ENCODE measurements at places on chromosomes 4 and X.

DNA sequence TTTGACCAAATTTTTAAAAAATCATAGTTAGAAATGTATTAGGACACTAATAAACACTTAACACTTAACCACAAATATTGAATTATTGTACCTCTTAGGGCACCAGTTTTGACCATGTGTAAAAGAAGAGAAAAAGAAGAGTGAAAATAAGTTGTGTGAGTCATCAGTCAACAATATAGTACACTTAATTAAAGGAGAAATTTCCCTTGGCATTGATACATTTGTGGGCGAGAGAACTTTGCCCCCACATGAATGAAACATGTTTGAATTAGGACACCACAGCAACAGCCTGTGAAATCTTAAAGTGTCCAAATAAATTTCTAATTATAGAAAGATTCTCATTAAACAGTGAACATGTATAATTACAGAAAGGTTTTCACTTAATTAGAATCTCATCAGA, 1292.8 kb upstream of the TENM3 start:
- no peak for DNase-seq

GRCh38 chr4:183337833-183338232, 15.6 kb upstream of the CLDN24 start:
- DNase-seq, result no peak

DNA sequence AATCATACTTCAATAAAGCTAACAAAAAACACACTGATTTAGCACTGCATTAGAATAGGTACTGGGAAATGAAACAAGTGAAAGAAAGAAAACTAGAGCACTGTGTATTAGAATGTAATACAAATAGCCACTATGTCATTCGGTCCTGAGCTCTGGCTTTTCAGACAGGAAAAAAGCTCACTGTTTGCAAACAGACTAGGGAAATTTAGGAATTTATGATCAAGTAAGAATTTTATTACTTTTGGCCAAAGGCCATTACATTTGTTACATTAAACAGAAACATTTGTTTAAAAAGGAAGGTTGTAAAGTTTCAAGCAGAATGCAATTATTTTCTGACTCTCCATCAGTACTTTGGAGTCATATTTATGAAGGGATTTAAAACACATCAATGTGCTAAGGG, 68.7 kb downstream of the KLHL8 start:
- DNase-seq, result peak; percentile 25

DNA sequence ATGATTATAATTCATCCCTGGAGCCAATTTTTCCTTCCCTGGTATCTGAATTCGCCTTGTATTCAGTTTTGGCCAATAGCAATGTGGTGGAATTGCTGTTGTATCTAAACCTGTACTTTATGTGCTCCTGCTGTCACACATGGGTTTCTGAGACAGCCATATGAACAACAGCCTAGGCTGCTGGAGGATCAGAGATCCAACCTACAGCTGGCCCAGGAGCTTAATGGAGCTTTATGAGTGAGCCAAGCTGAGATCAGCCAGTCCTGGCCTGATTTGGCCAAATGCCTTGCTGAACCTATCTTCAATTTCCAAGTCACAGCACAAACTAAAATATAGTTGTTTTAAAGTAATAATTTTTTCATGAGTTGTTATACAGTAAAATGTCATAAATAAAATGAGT, 1071.5 kb downstream of the PCDH7 start:
- no peak for DNase-seq

DNA sequence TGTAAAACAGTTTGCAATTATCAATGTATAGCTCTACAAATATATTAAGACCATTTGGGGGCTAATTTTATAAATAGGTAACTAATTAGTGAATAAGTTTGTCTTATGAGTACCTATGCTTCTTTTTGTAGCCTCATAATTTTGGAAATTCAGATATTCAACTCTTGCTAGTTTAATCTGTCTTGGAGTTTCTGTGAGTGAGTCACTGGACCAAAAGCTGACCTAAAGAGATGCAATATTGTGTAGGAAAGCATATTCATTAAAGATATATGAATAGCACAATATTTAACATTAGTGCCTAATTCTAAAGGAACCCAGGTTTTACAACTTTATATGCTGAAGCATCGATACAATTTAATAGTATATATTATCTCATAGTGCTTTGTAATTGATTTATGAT, 161.3 kb upstream of the PCDH18 start:
- DNase-seq, result no peak

- DNase-seq, result no peak
Measured at GRCh38 chrX:24055043-24055356, 244 bp downstream of the EIF2S3 start.

DNA sequence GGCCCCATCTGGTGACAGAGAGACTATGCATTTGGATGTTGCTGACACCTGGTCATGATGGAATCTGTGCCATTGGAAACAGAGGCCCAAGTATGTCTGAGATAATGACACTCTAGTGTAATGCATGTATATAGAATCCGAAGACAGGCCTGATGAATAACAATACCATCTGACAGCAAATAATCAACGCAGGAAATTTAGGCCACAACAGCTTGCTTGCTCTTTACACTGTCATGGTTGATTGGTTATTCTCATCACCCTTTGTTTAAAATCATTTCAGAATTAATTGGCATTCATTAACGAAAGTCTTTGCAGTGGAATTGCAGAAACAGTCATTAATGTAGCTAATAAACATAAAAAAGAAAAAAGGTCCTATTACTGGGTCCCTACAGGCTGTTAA, 194.8 kb downstream of the AFF2 start:
- no peak for DNase-seq

- DNase-seq, result no peak
Measured at GRCh38 chr4:118400356-118400755, 47.6 kb upstream of the PRSS12 start.

GRCh38 chr4:8506373-8507195, 66.0 kb downstream of the TRMT44 start:
- DNase-seq, result no peak

DNA sequence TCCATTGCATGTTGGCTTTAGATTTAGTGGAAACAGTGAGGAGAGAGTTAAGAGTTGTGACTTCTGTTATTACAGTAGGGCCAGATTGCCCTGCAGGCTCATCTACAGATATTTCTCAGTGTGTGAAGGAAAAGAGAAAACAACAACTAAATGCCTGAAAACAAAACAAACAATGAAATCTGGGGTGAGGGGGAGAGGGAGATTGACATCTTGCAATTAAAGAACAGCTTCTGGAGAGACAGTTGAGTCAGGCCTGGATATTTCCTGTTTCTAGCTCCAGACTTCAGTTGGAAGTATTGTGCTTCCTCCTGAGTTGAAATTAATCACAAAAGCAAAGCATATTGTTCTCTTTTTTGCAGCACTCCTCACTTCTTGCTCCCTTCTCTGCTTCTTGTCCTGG, 108.3 kb upstream of the SCML1 start:
- no peak for DNase-seq

DNA sequence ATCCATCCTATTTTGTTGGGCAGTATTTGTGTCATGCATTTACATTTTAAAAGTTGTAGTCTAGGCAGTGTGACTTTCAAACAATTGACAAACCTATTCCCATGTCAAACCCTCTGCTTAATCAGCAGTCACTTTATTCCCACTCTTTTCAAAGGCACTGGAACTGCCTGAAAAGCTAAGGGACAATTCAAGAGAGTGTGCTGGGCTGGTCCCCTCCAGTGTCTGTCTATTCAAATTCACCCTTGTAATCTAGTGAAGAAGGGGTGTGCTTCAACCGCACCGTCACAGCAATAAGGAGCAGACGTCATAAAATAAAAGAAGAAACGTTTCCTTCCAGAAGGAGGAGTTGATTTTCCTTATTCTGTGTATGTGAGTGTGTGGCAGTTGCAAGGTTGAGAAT, 197.0 kb upstream of the MAD2L1 start:
- no peak for DNase-seq

GRCh38 chr4:127188847-127189246, 443.9 kb upstream of the INTU start:
- no peak for DNase-seq

DNA sequence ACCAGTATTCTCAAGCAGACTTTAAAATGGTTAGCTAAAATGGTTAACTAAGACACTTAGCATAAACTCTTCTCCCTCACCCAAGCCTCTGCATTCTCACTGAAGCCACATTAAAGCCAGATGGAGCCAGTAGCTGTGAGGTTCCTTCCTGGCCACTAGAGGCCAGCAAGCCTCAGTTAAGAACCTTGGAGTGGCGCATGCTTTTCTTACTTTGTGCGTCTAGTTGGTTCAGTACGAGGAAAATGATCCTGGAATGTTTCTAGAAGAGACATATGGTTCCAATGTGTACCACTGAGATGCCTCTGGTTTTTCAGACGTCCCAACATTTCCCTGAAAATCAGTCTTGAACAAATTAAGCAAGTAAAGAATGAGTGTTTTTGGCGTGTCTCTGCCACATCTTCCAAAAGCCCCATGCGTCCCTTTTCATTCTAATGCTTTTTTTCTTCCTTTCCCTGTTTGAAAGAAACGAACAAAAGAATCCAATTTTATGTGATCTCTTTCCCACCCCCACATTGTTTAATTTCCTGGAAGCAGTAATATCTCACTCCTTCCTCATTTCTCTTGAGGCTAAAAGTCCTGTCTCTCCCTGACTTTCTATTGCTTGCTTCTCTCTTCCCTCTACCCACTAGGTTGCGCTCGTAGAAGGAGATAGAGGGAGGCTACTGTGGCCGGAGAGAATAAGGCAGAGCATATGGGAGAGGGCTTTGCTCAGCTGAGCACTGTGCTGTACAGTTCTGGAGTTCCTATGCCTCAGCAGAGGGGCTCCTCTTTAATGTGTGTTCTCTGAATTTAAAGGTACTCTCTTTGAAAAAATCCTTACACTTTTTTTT, 82.9 kb upstream of the TAB3 start:
- peak; percentile 37 for DNase-seq

DNA sequence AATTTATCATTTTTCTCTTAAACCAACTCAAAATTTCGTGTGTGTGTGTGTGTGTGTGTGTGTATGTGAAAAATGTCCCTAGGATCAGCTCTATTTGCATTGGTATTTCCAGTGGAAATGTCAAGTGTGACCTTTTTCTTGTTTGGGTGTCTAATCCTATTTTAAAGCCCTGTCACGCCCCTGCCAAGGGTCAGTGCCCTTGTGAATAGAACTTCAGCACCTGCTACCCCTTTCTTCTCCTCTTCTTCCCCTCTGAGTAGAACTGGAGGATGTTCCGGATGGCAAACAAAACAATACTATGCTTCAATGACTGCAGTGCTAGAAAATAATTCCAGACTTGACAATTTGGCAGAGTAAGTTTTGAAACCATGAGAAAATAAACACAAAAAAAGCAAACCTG, 67.3 kb downstream of the SPRY1 start:
- no peak for DNase-seq

DNA sequence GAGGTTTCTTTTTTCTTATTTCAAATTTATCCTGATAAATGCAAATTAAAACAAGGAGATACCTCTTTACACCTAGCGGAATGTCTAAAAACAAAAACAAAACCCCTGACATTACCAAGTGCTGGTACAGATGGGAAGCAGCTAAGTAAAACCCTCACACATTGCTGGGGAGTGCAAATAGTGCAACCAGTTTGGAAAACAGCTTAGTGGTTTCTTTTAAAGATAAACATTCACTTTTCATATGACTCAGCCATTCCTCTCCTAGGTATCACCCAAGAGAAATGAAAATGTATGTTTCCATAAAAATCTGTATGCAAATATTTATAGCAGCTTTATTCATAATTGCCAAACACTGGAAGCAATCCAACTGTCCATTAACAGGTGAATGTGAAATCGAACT, 84.1 kb upstream of the HELT start:
- DNase-seq, result no peak

GRCh38 chrX:68724531-68725020, 77.1 kb downstream of the STARD8 start:
- no peak for DNase-seq

DNA sequence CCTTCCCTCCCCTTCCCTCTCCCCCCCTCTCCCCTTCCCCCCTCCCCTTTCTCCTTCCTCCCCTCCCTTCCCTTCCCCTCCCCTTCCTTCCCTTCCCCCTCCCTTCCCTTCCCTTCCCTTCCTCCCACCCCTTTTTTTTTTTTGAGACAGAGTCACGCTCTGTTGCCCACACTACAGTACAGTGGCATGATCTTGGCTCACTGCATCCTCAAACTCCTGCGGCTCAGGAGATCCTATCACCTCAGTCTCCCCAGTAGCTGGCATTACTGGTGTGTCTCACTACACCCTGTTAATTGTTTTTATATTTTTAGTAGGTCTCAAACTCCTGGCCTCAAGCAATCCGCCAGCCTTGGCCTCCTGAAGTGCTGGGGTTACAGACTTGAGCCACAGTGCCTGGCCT, 66.6 kb downstream of the TBC1D9 start:
- no peak for DNase-seq

GRCh38 chr4:183099537-183100297, 660 bp downstream of the WWC2 start:
- peak; percentile 38 for DNase-seq

- no peak for DNase-seq
Measured at GRCh38 chr4:95979961-95980876, 140.3 kb downstream of the PDHA2 start.

- no peak for DNase-seq
Measured at GRCh38 chr4:186749611-186750281, 26.1 kb upstream of the FAT1 start.

GRCh38 chr4:96175871-96176270, 336.0 kb downstream of the PDHA2 start:
- no peak for DNase-seq

DNA sequence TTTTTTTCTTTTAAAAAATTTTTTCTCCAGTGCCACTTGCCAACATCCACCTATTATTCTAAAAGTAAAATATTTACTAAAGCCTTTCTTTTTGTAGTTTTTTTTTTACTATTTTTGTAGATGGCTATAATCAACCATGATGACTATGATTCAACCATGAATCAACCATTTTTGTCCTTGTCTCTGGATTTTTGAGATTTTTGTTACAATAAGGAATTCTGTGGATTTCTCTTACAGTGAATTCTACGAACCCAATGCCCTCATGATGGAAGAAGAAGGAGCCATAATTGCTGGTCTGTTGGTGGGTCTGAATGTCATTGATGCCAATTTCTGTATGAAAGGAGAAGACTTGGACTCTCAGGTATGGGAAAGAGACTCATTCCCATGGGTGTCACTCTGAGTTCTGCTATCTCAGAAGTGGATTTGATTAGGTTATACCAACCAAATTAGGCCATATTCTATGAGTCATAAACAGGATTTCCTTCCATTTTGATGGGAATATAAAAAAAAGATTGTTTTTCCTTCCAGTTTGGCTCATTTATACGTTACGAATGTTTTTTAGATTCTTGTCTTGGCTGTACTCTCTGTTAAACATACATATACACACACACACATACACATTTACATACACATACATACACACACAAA, 46.7 kb downstream of the RUFY3 start:
- no peak for DNase-seq
